Psoas muscle (tissue), 8 donors: ENCODE measurements at places on chromosomes 11 and 22. TPM values are rescaled to one million over a fixed set of nuclear protein-coding genes. Genes with fewer than 3 reads are reported as not detected.

- no peak for DNase-seq
Observed at GRCh38 chr11:18657673-18658072, 23.5 kb upstream of the SPTY2D1 start.

Gene KCNQ1OT1
- total RNA-seq: 0.42 TPM

DNA sequence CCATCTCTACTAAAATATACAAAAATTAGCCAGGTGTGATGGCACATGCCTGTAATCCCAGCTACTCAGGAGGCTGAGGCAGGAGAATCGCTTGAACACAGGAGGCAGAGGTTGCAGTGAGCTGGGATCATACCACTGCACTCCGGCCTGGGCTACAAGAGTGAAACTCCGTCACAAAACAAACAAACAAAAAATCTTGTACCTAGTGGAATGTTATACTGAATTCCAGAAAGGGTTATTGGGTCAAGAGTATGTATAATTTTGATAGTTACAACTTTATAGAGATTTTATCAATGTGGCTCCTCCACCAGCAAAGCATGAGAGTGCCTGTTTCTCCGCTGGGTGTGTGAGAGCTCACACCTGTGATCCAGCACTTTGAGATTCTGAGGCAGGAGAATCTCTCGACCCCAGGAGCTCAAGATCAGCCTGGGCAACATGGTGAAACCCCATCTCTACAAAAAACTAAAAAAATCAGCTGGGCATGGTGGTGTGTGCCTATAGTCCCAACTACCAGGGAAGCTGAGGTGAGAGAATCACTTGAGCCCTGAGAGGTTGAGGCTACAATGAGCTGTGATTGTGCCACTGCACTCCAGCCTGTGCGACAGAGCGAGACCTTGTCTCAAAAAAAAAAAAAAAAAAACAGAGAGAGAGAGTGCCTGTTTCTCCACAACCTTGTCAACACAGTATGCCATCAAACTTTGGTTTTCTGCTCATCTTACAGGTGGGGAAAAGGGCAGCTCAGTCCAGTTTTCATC lies 12.7 kb upstream of the FOLR1 start:
- DNase-seq: no peak

DNA sequence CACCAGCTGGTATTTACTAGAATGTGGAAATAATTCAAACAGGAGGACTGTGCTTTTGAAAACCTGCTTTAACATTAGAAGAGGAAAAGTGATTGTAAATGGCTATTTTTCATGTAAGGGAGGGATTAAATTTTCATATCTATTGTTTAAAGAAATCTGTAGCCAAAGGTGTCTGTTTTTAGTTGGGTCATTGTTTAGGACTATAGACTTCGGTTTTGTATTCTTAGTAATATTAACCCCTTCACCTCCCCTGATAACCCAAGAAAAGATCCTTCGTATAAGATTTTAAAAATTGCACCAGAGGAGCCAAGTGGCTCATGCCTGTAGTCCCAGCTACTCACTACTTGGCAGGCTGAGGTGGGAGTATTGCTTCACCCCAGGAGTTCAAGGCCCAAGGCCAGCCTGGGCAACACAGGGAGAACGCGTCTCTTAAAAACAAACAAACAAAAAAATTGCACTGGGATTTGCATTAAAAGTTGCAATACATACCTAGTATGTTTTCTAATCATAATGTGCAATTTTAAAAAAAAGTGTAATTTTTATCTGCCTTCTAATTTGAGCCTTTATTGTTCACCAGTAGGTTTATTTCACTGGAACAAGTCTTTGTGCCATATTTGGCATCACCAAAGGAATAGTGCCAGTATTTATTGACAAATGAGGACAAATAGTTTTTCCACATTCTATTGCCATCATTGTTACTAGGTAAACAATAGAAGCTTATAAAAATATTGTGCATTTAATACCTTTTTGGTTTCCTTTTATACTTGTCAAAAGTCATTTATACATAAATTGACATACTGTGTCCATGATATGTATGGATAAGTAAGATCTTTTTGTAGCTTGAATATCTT lies 34.3 kb downstream of the MTMR3 start:
- DNase-seq: peak; percentile 62

Gene SLC25A18
- total RNA-seq: 0.66 TPM

DNA sequence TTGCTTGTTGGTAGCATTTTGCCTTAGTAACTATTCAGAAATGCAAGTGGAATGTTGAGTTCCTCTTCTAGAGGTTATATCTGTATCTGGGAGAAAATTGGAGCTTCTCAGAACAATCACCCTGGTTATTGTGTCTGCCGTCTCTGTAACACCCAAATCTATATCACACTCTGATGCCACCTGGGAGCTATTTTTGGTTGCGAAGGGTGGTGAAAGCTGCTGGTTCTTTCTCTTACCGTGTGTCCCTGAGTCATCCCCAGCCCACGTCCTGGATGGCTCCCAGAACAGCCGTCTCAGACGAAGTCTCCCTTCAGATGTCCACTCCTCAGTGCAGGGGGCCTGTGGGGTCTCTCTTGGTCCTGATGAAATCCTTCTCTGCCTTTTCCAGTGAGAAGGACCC lies 83.5 kb downstream of the C22orf31 start:
- peak; percentile 77 for DNase-seq

DNA sequence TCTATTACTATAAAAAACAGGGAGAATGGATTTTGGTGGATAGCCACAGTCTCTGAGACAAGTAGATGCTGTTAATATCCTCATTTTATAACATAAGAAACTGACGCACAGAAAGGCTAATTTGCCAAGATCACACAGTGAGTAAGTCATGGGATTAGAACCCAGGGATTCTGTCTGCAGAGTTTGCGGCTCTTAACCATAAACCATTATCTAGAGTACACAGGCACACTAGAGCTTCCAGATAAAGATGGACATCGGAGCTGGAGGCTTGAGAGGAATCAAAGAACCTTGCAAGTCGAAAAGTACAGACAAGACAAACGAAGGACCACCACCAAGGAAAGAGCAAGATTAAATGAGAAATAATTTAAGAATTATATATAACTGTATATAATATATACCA lies 11.3 kb downstream of the LGALS12 start:
- no peak for DNase-seq

Gene MCAT
- total RNA-seq: 15.7 TPM

DNA sequence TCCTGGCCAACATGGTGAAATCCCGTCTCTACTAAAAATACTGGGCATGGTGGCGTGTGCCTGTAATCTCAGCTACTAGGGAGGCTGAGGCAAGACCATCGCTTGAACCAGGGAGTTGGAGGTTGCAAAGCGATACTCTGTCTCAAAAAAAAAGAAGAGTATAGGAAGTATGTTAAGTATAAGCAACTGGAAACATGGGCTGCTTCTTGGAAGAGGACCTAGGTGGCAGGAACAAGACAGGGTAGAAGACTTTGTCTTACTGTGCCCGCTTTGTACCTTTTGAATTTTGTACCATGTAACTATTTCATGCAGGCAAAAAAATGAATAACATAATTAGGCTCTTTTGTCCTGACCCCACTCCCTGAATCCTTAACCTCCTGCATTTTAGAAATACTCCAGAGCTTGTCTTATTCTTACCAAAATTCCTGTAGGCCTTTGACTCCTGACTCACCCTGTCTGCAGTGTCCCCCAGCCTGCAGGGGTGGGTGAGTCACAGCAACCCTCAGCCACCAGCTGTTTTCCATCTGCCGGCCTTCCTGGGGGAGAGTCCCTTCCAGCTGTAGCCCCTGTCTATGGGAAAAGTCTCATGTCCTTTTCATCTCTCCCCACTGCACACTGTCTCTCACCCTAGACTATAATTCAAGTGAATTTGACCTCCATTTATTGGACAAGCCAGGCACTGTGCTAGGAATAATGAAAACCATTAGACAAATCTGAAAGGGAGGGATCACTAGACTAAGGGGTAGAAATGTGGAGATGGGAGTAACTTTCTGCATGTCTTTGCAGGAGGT lies 41.8 kb downstream of the TXN2 start:
- no peak for DNase-seq

DNA sequence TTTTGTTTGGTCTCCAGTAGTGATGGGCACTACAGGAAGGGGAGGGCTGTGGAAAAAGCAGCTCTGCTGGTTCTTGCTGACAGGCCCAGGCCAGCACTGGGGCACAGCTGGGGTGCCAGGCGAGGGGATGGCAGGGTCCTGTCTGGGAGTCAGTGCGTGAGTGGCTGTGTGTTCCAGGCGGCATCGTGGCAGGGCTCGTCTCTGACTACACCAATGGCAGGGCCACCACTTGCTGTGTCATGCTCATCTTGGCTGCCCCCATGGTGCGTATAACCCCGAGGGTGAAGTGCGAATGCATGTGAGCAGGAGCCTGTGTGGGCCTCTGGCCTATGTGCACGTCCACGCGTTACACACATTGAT lies 20.9 kb downstream of the SLC37A2 start:
- DNase-seq: no peak

Gene ZC3H12C
- 17.5 TPM for total RNA-seq

DNA sequence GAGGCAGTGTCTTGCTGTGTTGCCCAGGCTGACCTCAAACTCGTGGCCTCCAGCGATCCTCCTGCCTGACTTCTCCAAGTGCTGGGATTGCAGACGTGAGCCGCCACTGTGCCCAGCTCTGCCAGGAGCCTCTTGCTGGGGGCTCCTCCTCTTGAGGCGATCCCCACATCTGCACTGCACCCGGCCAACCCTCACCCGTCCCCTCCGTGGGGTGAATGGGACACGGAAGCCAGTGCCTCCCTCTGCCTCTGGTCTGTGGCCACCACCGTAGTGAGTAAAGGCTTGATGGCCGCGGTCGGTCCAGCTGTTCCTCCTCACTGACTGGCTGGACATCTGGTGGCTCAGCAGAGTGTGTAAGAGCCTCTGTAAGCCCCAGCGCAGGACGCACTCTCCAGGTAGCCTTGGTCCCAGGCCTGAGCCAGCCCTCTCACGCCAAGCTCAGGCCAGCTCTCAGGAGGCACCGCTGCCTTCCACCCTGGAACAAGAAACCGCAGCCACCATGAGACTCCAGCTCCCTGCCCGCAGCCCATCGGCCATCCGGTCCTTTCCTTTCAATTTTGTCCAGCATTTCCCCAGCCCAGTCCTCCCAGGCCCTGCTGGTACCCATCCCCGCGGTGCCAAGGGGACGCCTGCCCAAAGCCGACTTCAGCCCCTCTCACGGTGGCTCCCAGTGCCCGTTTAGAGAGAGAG lies 100.3 kb downstream of the BRD1 start:
- DNase-seq: no peak

DNA sequence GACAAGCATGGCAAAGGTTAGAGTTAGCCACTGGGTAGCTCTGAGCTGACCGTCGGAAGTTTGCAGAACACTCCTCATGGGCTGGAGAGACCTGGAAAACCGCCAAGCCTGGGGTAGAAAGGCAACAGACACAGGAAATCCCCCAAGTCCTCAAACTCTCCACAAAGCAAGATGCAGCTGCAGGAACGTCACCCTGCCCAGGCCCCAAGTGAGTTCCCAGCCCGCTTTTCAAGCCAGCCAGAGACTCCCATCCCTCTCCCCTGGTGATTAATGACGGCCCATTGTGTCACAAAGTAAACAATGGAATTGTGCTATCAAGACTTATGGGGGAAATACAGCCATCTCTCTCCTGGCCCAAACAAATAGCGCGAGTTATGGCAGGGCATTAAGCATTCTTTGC lies 633.0 kb downstream of the TBC1D22A start:
- DNase-seq: no peak

Gene C1QTNF4
- total RNA-seq: 0.27 TPM
